ENCODE measurements at places on chromosomes 3 and 15. TPM values are rescaled to one million over a fixed set of nuclear protein-coding genes. Genes with fewer than 3 reads are reported as not detected.

CADM2 gene
- total RNA-seq: not detected

CFAP161 gene
- total RNA-seq: not detected

SCN11A gene
- total RNA-seq: under 0.01 TPM

SH2D7 gene
- total RNA-seq: not detected
